ENCODE measurements at places on chromosomes 1 and 21. TPM values are rescaled to one million over a fixed set of nuclear protein-coding genes. Genes with fewer than 3 reads are reported as not detected.

OSCP1 gene
- total RNA-seq, result 11.9 TPM

FCRL5 gene
- not detected for total RNA-seq

VCAM1 gene
- total RNA-seq, result 8.5 TPM

FNDC10 gene
- total RNA-seq, result 3.4 TPM

MCL1 gene
- 124 TPM for total RNA-seq

FCGR3A gene
- not detected for total RNA-seq

CELA2B gene
- total RNA-seq, result not detected

CD164L2 gene
- total RNA-seq, result not detected

TYW3 gene
- 29.6 TPM for total RNA-seq

TMEM81 gene
- total RNA-seq, result 1.8 TPM

KLHDC9 gene
- not detected for total RNA-seq

HSPG2 gene
- 12.4 TPM for total RNA-seq

CRNN gene
- total RNA-seq, result not detected
